Brain (organoid and tissue), 16 donors: ENCODE measurements at places on chromosomes 6 and 20.

GRCh38 chr20:62935204-62935967 is 2.6 kb upstream of the GID8 start:
- DNase-seq, result no peak

- no peak for DNase-seq
These were observed 31.8 kb upstream of the MAFB start for GRCh38 chr20:40720826-40721225.

DNA sequence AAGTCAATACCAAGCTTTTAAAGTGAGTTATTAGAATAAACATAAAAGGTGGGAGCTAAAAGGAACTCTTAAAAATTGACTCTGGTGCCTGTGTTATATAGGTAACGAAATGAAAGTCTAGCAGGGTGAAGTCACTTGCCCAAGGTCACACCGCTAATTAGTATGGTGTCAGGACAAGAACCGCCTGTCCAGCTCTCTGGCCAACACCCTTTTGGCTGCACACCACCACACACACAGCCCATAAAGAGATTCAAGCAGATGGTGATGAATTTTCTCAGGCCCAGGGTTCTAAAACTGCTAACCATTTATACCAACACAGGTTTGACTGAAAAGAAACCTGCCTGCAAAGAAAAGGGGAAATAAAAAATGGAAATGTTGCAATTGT is 20.2 kb downstream of the GFOD1 start:
- DNase-seq, result no peak

DNA sequence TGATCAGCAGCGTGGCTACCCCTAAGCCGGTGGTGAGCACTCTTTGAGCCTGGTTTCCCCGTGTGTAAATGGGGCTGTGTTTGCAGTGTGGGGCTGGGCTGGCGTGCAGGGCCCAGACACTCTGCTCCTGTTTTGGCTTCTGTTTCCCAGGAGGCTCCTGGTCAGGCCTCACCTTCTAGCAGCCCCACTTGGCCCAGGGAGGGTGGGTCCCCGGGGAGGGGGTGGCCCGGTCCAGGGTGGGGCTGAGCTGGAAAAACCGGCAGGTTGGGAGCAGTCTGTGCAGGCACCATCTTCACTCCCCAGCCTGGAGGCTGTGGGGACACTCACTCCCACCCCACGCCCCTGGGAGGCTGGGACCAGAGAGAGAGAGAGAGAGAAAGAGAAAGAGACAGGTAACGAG is 25.3 kb downstream of the CEBPB start:
- DNase-seq, result no peak

- DNase-seq, result no peak
These were observed 40.2 kb downstream of the HNF4A start for GRCh38 chr20:44395461-44396340.

GRCh38 chr6:111846492-111847409 is 26.5 kb downstream of the FYN start:
- DNase-seq, result no peak

DNA sequence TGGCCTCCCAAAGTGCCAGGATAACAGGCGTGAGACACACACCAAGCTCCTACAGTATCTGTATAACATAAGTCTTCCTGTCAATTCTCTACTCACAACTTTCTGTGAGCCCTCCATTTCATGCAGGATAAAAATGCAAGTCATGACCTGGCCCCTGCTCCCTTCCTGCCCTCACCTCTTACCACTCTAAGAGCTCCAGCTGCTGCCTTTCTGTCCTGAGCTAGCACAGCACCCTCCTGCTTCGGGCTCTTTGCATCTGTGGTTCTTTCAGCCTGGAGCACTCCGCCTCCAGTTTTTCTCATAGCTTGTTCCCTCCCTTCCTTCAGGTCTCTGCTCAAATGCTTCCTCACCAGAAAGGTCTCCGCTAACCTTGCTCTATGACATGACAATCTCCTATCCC is 23.7 kb upstream of the TRPC4AP start:
- DNase-seq, result no peak

DNA sequence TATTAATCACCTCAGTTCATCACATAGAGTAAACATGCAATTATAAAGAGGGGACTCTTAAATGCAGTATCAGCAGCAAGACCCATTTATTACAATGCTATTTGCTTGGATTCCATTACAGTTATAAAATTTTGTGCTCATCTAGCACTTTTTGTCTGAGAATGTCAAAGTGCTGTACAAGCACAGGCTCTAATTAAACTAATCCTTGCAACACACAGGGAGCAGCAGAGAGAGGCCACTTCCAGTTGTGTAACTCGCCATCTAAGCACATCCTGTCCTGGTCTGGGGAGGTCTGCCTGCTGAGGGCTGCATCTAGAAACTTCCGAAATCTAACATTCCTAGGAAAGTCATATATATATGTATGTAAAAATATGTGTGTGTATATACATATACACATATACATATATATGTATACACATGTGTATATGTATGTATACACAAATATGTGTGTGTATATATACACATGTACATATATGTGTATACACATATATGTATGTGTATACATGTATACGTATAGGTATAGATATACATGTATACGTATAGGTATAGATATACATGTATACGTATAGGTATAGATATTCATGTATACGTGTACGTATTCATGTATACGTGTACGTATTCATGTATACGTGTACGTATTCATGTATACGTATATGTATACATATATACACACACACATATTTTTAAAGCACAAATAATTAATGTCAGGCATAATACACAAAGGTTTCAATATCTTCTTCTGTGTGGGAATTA is 136.4 kb upstream of the JARID2 start:
- DNase-seq, result no peak

- no peak for DNase-seq
These were observed 70.1 kb upstream of the RBM24 start for GRCh38 chr6:17211101-17211500.

- no peak for DNase-seq
These were observed 774 bp upstream of the SFT2D1 start for GRCh38 chr6:166343150-166343487.

DNA sequence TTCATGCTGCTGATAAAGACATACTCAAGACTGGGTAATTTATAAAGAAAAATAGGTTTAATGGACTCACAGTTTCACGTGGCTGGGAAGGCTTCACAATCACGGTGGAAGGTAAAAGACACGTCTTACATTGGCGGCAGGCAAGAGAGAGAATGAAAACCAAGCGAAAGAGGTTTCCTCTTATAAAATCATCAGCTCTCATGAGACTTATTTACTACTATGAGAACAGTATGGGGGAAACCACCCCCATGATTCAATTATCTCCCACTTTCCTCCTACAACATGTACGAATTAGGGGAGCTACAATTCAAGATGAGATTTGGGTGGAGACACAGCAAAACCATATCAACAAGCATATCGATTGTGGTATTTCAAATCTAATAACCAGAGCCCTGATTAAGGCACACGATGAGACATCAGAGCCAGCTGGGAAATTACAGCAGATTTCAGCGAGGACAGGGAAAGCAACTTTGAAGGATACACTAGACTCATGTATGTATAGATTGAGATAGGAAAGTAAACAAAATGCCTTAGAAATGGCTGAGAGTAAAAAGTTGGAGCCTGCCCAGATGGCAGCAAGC is 129.8 kb upstream of the GJE1 start:
- no peak for DNase-seq

GRCh38 chr6:43338243-43338642 is 29.6 kb upstream of the CRIP3 start:
- DNase-seq, result no peak

DNA sequence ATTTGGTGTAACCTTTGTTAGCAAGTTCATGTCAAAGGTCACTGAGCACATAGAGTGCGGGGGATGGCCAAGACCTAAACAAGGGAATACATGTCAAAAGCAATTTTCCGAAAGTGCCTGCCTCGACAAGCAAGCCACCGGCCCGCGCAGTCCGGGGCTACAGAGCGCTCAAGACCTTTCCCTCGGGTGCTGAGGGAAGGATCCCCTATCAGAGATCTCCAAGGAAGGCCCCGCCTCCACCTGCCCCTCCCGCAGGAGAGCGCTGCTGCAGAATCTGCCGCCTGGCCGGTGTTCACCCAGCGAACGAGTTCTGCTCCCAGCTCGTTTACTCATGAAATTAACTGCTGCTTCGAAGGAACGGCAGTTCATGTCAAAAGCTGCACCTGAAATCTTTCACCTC is 252.7 kb downstream of the BMP7 start:
- peak; percentile 32 for DNase-seq

GRCh38 chr6:4413073-4413472 is 277.7 kb upstream of the ECI2 start:
- DNase-seq, result no peak

- DNase-seq, result no peak
These were observed at the start of gene DBNDD2 for GRCh38 chr20:45407783-45408645. Gene DBNDD2 (plus strand): TSS chr20:45408289. CDS start chr20:45408468, 179 bp downstream.

DNA sequence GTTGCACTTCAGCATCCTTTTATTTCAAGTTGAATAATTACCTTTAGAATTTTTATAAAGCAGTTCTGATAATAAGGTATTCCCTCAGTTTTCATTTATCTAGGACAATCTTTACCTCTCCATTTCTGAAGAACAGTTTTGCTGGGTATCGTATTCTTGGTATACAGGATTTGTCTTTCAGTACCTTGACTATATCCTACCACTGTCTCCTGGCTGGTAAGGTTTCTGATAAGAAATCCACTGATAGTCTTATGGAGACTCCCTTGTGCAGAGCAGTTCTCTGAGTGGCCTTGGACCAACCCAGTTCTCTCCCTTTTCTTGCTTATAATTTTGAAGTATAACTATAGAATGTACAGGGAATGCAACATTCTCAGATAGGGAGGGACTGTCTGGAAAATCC is 51.3 kb upstream of the SAMD3 start:
- no peak for DNase-seq

DNA sequence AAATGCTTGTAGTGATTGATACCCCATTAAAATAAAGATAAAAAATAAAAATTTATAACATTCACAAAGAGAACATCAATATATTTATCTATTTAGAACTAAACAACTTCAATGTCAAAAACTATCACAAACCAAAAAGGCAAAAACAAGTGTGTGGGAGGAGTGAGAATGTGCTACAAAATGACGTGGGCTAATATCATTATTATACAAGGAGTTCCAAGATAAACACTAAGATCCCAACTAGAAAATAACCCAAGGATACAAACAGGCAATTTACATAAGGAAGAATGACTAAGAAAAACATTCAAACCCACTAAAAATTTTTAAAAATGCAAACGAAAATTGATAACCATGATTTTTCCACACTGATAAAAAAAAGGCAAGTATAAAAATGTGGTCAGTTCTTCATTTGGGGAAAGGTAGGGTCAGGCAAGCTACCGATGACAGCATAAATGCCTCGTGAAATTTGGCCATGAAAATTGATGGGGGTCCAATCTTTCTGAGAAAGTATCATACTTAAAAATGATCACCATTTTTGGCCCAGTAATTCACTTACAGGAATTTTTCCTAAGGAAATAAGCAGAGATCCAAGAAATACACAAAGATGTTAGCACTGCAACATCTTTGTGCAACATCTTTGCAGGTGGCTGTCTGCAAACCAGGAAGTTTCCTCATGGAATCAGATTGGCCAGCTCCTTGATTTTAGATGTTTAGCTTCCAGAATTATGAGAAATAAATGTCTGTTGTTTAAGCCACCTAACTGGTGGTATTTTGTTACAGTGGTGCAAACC is 140.2 kb downstream of the TMEM200A start:
- DNase-seq, result no peak

DNA sequence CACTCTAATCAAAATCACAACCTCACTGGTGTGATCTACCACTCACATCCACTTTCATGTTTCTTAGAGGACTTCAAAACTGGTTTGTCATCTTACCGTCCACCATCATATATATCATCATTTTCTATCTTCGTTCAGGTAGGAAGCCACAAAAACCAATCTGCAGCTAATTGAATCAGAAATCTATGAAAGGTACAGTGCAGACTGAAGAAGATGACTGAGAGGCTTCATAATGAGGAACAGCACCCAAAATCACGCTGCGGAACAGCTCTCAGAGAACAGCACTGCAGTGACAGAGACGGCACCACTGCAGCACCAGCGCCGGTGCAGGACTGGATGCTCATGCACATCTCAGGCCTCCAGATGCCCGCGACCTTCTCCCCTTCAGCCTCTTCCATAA is 13.0 kb downstream of the GMDS start:
- DNase-seq, result no peak

- DNase-seq, result no peak
These were observed 577.9 kb downstream of the TFAP2B start for GRCh38 chr6:51396583-51396982.

GRCh38 chr6:137039010-137039409 is 5.8 kb downstream of the IL20RA start:
- no peak for DNase-seq

DNA sequence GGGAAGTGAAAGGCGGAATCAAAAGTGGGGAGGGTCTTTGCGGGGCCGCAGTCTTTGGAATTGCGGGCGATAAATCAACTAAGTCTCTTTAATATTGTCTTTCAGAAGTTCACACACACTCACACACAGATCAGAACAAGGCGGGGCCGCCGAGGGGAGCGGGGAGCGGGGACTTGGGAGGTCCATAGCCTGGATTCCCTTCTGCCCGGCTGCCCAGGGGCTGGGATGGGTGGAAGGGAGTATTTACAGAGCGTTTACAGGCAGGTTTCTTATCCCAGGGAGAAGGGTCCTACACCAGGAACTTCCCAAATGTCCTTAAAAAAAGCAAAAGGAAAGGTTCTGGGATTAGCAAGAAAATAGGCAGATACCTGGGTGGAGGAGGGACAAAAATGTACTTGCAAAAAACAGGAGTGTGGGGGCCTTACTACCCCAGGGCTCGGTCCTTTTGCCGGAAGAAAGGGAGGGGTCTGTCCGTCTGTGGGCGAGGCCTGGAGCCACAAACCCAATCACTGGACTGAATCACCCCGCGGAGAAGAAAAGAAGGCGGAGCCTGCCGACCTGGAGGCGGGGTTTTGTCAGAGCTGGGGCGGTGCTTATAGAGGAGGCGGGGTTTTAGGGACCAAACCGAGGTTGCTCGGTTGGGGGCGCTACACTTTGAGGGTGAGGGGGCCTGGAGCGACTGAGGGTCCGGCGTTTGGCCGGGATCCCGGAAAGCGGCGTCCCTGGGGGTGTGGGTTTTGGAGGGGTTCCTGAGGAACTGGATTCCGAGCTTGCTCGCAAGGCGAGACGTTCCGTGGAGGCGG is 3.2 kb downstream of the PRRT1 start:
- peak; percentile 91 for DNase-seq

- DNase-seq, result no peak
These were observed 1.0 kb upstream of the SPATA2 start for GRCh38 chr20:49916146-49917002.

DNA sequence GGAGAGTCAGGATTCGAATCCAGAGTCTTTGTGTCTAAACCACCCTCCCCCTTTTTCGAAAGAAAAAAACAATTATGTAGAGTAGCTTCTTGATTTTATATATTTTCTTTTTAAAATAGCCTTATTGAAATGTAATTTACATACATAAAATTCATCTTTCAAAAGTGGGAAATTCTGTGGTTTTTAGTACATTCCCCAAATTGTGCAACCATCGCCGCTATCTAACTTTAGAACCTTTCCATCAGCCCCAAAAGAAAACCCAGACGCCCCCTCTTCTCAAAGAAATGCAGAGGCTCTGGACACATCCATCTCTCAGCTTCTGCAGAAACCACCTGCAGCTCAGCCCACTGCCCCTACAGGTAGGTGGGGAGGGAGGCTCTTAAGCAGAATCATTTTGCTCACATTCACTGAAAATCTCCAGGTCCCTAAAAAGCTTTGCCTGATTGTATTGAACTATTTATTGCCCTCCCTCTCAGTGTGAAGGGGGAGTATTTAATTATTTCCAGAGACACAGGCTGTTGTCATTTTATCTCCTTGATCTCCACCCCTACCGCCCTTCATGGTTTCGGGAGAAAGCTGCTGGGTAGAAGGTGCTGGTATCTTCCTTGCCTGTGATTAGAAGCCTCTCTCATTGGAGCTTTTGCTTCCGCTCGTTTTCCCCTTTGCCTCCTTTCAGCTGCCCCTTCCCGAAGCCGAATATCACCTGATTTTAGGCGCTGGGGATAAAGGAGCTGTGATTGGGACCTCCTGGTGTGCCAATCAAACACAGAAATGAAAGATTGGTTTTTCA is 68.7 kb upstream of the KCNG1 start:
- peak; percentile 72 for DNase-seq
